T47D (cell line): ENCODE measurements at places on chromosomes 5 and 9.
A peak's percentile ranks its signal among the peaks of the same experiment; 100 is the strongest.

- peak; percentile 48 for DNase-seq
These were observed 291.8 kb upstream of the DAB2 start for GRCh38 chr5:39716532-39717028.

DNA sequence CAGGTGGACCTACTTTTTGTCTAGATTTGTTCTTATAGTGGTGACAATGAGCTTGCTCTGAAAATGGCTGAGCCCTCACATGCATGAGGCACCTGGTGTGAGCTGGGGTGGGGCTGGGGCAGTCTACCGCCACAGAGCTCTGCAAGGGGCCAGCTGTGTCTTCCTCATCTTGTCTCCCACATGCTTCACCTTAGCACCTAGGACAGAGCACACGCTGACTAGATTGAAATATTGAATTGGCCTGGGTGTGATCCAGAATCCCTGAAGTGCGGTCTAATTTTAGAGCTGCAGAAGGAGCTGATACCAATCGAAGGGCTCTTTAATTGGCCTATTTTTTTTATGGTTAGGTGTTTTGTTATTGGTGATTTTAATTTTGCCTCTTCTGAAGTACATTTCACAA, 126.1 kb upstream of the NFIB start:
- DNase-seq = no peak

DNA sequence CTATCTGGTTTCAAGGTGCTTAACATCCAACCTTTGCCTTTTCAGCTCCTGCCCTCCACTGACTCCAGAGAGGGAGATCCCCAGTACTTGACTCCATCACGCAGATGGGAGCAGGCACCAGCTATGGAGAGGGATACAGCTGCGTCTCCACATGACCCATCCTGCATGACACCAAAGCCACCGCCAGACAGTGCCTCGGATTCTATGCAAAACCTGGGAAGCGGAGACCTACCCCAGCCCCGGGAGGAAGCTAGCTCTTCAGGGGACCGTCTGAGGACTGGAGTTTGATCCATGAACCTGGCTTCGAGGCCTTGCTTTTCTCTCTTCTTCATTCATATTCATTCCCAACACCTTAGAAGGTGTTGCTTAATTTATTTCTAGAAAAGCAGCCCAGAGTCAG, 24.8 kb downstream of the HRH2 start:
- DNase-seq = no peak

GRCh38 chr5:116145416-116145815, 60.6 kb downstream of the COMMD10 start:
- no peak for DNase-seq

- no peak for DNase-seq
These were observed 122.3 kb downstream of the EFNA5 start for GRCh38 chr5:107548477-107548876.

GRCh38 chr9:77648234-77649108, at the start of gene GNA14:
GNA14 (minus strand) TSS chr9:77648322; CDS start chr9:77647793, 529 bp downstream.
- peak; percentile 54 for DNase-seq

- no peak for DNase-seq
These were observed 171.1 kb downstream of the TAF11L14 start for GRCh38 chr5:17805227-17805825.

- DNase-seq = no peak
These were observed 105.2 kb downstream of the ST8SIA4 start for GRCh38 chr5:100797861-100798260.

DNA sequence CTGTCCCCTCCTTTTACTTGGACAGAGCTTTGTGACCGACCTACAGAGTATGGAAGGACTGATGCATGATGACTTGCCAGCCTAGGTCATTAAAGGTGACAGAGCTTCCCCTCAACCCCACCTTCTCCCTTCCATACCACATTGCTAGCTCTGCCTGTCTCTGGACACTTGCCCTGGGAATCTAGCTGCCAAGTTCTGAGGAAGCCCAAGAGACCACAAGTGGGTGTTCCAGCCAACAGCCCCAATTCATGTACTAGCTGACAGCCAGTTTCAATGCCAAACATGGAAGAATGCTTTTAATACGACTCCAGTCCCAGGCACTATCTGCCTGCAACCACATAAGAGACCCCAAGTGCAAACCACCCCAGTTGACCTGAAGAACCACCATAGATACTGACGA, 477.1 kb downstream of the SPOCK1 start:
- no peak for DNase-seq

DNA sequence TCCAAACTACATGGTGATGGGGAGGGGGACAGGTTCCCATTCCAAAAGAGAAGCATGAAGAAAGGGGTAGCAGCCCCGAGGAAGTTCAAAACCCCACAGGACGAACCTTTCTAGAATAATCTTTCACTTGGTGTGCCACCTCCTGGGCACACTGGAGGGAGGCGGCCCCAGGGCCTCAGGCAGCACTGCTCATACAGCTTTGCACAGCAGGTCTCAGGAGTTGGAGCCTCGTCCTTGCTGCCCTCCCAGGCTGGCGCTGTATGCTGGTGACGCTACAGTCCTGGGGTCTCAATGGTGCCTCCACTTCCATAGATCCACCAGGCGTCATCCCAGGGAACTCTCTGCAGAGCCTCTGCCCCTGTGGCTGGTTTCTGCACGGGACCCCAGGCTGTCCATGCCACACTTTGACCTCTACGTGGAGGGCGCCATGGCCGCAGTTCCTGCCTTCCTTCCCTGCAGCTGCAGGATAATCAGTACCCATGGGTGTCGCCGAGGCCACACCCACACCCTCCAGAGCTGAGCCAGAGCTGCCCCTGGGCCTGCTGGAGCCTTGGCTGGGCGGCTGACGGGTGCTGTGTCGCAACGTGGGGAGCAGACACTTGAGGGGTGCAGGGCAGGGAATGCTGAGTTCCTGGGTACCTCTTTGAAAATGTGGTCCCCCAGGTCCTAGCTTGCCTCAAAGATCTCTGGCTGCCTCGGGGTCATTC, 95.3 kb downstream of the COL5A1 start:
- no peak for DNase-seq

DNA sequence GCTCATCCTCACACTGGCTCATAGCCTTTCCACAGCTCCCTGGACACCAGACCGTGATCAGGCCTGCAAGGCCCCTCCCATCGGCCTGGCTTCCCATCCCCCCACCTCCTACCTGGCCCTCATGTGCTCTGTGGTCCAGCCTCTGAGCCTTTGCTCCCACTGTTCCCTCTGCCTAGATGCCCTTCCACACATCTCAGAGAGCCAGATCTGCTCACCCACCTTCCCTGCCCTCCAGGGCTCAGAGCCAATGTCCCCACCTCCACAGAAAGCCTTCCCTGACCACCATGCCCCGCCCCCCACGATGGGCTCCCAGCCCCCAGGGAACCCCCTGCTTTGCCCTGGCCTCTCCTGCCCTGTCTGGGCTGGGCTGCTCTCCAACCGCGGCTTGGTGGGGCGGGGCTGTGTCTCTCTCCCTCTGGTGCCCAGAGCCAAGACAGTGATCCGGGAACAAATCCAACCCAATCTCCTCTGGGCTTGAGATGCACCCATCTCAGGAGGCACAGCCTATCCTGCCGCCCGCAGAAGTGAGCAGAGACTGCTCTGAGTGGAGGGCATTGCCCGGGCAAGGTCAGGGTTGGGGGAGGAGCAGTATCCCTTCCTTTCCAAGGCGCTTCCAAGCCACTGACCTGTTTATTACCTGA, 1.6 kb downstream of the NINJ1 start:
- no peak for DNase-seq

GRCh38 chr5:159605585-159605984, 275.3 kb upstream of the IL12B start:
- no peak for DNase-seq

- no peak for DNase-seq
These were observed 7.2 kb upstream of the LCN2 start for GRCh38 chr9:128142061-128142460.

- no peak for DNase-seq
These were observed 652.0 kb upstream of the ZNF608 start for GRCh38 chr5:125398466-125398865.

DNA sequence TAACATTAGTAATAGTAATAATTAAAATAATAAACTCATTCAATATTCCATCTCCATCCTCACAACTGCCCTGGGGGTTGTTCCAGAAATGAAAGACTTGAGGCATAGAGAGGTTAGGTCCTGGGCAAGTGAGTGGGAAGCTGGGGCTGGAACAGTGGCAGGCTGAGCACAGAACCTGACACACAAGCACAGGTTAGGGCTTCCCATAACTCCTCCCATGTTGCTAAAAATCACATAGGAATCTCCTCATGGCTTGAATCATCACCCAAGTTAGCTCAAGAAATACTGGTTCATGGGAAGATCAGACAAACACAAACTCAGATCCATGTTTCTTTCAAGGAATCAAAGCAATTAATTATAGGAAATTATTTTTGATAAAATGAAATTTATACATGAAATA, 487.7 kb downstream of the SEMA5A start:
- no peak for DNase-seq

- peak; percentile 76 for DNase-seq
These were observed 79.4 kb downstream of the AMBP start for GRCh38 chr9:113998525-113999255.

DNA sequence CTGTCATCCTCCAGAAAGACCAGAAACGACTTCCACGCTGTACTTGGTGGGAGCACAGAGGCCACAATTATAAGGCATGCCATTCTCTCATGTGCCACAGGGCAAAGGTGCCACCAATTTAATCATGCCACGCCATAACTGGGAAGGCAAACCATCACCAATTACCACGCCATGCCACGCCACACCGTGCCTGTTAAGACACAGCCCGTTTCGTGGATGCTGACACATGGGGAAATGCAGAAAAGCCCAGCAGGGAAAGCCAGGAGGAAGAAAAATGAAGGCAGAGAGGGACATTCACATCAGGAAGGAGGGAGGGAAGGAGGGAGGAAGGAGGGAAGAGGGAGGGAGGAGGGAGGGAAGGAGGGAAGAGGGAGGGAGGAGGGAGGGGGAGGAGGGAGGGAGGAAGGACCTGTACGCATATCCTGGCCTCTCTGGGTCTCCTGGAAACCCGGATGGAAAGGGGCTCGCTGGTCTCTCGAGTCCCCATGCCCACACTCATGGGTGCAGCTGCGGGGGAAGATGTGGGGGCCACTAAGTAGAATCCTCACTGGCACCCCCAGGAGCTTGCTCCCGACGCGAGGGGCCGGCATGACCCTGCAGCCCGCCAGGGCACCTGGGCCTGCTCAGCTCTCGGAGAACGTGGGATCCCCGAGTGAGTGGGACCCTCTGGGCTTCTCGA, 61.7 kb upstream of the UBAC1 start:
- no peak for DNase-seq

DNA sequence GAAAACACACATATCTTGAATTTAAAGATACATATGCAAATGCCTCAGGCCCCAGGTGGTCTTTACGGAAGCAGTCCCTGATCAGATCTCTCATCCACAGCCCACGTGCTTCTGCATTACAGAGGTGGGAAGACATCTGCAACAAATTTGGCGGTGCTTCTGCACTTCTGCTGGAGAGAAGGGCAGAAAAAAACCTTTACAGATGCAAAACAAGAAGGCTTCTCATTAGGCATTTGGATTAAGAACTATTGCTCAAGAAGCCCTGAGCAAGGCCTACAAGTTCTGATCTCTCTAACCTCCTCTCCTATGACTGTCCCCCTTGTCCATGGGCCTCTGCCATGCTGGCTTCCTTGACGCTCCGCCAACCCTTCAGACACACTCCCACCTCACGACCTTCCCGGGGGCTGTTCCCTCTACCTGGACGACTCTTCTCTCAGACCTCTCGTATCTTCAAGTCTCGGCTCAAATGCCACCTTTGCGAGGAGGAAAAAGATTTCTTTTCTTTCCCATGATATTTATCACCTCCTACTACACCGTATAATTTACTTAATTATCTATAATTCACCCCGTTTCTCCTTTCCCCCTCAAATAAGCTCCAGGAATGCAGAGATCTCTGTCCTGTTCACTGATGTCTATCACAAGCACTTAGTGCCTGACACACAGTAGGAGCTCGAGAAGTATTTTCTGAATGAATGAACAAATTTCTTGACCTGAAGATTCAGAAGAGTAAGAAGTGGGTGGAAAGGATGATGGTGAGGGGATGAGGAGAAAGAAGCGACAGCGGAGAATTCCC, 1.1 kb downstream of the MTMR12 start:
- no peak for DNase-seq

- DNase-seq = no peak
These were observed 56.9 kb downstream of the VCAN start for GRCh38 chr5:83528439-83528769.

DNA sequence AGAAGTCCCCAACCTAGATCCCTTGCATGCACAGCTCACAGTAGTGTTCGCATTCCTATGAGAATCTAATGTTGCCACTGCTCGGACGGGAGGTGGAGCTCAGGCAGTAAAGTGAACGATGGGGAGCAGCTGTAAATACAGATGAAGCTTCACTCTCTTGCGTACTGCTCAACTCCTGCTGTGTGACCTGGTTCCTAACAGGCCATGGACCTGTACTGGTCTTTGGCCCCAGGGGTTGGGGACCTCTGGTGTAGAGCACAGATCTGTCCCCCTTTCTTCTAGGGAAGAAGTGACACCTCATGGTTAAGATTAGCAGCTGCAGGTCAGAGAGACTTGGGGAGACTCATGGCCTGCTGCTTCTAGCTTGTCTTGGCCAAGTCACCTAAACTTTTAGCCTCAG, 7.1 kb downstream of the ARHGEF28 start:
- no peak for DNase-seq

GRCh38 chr5:126848253-126848652, 71.3 kb downstream of the LMNB1 start:
- no peak for DNase-seq

DNA sequence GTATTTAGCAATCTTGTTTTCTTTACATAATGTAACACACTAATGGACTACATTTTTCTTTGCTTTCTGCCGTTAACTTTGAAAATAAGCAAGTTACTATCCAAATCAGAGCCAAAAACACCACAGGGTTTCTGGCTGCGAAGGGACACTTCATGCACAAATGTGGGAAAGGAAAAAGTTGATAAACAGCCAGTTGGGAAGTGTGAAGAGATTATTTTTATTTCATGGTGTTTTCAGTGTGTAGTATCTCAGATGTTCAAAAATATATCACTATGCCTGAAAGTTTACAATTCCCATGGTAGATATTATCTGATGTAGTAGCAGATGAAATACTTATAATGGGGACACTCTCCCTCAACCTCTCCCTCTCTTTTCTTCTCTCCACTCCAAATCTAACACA, 135.3 kb downstream of the CETN3 start:
- no peak for DNase-seq
